ENCODE measurements at places on chromosomes 5 and 9.

DNA sequence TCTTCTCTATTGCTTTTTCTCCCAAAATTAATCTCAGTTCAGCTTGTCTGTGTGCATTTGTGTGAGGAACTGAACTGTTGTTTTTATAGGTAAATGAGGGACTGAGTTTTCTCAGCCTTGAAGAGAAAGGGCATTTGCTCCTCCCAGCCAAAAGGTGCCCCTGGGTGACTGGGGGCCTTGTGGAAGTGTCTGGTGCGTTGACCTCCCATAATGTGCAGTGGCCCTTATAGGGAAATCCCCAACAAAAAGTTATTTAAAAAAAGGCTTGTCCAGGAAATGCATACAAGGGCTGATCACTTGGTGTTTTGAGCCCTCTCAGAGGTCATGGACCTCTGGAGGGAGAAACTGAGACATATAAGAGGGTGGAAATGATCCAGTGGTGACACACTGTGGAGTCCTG is 239.7 kb upstream of the KLF9 start:
- no peak for DNase-seq
- no peaks in the 10 kb centered on the region for H3K27me3 ChIP-seq
- H3K4me1 ChIP-seq = no peaks in the 10 kb centered on the region
- no peak overlapping the region for H3K27ac ChIP-seq
- no peak overlapping the region for H3K4me3 ChIP-seq
- H3K36me3 ChIP-seq = no peaks in the 10 kb centered on the region

GRCh38 chr9:104094534-104095015 is 466 bp downstream of the SMC2 start:
- no peaks in the 10 kb centered on the region for H3K27me3 ChIP-seq
- H3K4me1 ChIP-seq = peaks cover 16% of the 10 kb centered on the region
- peak overlapping the region; percentile 72 for H3K4me3 ChIP-seq
- no peak for DNase-seq

GRCh38 chr5:150411245-150411979 is 1.3 kb downstream of the CD74 start:
- no peaks in the 10 kb centered on the region for H3K27me3 ChIP-seq
- H3K36me3 ChIP-seq = peaks cover 11% of the 10 kb centered on the region
- peak; percentile 65 for DNase-seq
- H3K27ac ChIP-seq = peak overlapping the region; percentile 96

DNA sequence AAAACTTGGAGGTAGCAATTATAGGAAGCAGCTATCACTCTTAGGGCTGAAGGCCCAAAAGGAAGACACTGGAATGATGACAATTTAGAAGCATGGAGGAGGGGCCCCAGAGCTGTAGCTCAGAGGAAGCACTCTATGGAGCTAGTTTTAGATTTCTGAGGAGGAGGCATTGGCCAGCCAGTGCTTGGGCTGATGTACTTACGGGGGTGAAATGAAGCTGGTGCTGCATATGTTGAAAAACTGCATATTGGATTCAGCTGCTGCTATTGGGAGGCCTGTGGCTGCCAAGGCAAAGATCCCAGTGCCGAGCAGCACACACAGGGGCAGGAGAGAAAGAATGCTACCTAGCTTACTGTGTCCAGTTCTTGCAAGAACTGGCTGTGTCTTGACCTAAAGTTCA is 53.9 kb upstream of the HMHB1 start:
- H3K4me3 ChIP-seq = no peak overlapping the region
- no peak for DNase-seq
- H3K36me3 ChIP-seq = no peaks in the 10 kb centered on the region
- H3K27me3 ChIP-seq = no peaks in the 10 kb centered on the region
- no peak overlapping the region for H3K27ac ChIP-seq

DNA sequence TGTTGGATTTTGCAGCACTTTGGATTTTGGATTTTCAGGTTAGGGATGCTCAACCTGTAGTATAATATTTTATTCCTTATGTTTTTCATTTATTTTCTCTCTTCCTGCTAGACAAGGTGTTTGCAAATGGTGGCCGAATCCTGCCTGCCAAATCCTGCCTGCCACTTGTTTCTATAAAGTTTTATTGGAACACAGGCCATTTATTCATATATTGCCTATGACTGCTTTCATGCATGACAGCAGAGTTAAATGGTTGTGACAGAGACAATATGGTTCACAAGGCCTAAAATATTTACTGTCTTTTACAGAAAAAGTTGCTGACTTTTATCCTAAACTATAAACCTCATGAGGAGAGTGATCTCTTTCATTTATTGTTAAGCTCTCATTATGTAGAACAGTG is 72.7 kb downstream of the DENND4C start:
- no peaks in the 10 kb centered on the region for H3K4me1 ChIP-seq
- no peak for DNase-seq
- peaks cover 5% of the 10 kb centered on the region for H3K36me3 ChIP-seq
- no peaks in the 10 kb centered on the region for H3K27me3 ChIP-seq

DNA sequence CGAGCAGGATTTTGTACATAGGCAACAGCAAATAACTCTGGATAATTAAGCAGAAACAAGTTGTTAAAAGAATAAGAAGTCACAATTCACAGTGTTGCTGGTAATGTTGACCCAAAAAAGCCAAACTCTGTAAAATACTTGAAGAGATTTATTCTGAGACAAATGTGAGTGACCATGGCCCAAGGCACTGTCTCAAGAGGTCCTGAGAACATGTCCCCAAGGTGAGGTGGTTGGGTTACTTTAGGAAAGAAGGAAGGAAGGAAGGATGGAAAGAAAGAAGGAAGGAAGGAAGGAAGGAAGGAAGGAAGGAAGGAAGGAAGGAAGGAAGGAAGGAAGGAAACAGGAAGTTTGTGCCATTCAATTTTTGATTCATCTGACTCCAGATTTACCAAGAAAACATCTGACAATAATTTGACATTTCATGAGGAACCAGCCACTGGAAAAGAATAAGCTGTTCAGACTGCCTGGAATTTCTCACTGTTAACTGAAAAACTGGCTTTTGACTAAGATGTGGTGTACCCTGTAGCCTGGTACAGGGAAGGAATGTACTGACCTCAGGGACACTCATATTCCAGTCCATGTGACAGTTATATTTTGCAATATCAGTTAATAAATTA is 295.9 kb upstream of the TNC start:
- no peak overlapping the region for H3K4me3 ChIP-seq
- H3K27ac ChIP-seq = no peak overlapping the region
- DNase-seq = no peak
- H3K36me3 ChIP-seq = no peaks in the 10 kb centered on the region
- H3K27me3 ChIP-seq = no peaks in the 10 kb centered on the region

- no peaks in the 10 kb centered on the region for H3K27me3 ChIP-seq
- H3K4me3 ChIP-seq = no peak overlapping the region
- no peaks in the 10 kb centered on the region for H3K36me3 ChIP-seq
- no peaks in the 10 kb centered on the region for H3K4me1 ChIP-seq
Measured at GRCh38 chr5:117246424-117246823, 671.8 kb upstream of the SEMA6A start.

GRCh38 chr5:72377910-72378638 is 57.9 kb downstream of the PTCD2 start:
- H3K4me3 ChIP-seq = no peak overlapping the region
- H3K27me3 ChIP-seq = peaks cover 5% of the 10 kb centered on the region
- no peak for DNase-seq
- no peaks in the 10 kb centered on the region for H3K4me1 ChIP-seq

GRCh38 chr5:76565009-76565408 is 58.2 kb downstream of the F2RL2 start:
- peaks cover 15% of the 10 kb centered on the region for H3K36me3 ChIP-seq
- H3K4me1 ChIP-seq = no peaks in the 10 kb centered on the region
- H3K27me3 ChIP-seq = no peaks in the 10 kb centered on the region
- no peak overlapping the region for H3K4me3 ChIP-seq
- no peak overlapping the region for H3K27ac ChIP-seq
- no peak for DNase-seq

DNA sequence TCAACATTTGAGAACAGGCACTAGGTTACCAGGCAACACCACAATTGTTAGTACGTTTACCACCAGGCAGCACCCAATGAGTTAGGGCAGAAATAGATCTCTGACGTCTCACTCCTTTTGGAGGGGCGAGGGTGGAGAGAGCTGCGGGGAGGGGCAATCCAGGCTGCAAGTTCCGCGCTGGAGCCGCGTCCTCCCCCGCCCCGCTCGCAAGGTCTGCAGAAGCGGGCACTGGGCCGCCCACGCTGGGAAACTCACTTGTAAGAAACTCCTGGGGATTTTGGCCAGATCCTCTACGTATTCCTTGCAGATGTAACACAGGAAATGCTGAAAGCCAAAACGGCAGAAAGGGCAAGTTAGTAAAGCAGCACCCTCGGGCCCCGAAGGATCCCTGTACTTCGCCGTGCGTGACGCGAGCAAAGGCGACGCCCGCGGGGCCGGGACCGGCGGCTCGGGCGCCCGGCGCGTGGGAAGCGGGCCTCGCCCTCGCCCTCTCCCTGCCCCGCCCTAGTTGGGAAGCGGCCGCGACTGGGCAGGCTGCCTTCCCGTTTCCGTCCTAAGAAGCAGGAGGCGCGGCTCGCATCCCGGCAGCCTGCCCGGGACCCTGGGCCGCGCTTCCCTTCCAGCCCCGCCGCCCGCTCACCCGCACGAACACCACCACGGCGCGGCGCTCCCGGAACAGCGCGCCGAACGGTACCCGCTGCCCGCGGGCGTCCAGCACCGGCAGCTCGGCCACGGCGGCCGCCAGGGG is 493 bp downstream of the PRXL2C start:
- DNase-seq = peak; percentile 74
- H3K27ac ChIP-seq = peak overlapping the region; percentile 85
- peaks cover 4% of the 10 kb centered on the region for H3K36me3 ChIP-seq
- H3K4me1 ChIP-seq = peaks cover 8% of the 10 kb centered on the region
- peak overlapping the region; percentile 61 for H3K4me3 ChIP-seq
- no peaks in the 10 kb centered on the region for H3K27me3 ChIP-seq

DNA sequence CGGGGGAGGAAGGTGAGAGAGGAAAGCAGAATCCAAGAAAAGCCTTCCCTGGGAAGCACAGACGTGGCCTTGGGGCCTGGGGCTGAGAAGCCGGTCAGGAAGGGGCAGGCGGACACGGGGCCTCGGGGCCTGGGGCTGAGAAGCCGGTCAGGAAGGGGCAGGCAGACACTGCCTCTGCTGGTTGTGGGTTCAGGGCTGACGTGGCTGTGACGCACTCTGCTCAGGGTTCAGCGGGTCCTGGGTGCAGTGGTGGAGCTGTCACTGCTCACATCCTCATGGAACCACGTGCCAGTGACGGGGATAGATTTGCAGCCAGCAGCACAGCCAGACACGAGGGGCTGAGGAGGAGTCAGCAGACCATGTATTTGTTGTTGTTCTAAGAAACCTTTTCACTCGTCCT is 12.8 kb downstream of the PAEP start:
- H3K4me3 ChIP-seq = no peak overlapping the region
- H3K27me3 ChIP-seq = no peaks in the 10 kb centered on the region
- no peak overlapping the region for H3K27ac ChIP-seq
- no peak for DNase-seq
- no peaks in the 10 kb centered on the region for H3K4me1 ChIP-seq

GRCh38 chr5:180832638-180833068 is 28.4 kb downstream of the ZFP62 start:
- H3K4me3 ChIP-seq = peak overlapping the region; percentile 93
- DNase-seq = no peak
- H3K4me1 ChIP-seq = peaks cover 50% of the 10 kb centered on the region
- peaks cover 33% of the 10 kb centered on the region for H3K36me3 ChIP-seq

- no peak overlapping the region for H3K4me3 ChIP-seq
- H3K27me3 ChIP-seq = no peaks in the 10 kb centered on the region
- DNase-seq = no peak
- H3K27ac ChIP-seq = no peak overlapping the region
Measured at GRCh38 chr5:145220481-145220880, 614.7 kb downstream of the PRELID2 start.

DNA sequence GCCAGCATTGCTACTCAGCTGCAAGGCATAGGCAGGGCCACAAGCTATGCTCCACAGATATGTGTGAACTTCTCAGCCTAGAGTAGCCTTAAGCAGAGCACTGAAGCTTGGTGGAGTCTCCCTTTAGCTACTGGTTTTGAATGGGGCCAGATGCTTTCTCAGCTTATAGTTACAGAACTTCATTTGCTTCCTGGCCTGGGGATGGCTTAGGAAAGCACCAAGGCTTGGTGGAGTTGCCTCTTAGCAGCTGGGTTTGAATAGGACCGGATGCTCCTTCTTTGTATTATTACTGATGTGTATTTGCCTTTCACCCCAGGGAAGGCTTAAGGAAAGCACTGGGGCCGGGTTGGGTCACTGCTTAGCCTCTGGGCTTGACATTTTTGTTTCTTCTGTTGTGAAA is 497.8 kb upstream of the SEMA6A start:
- H3K4me1 ChIP-seq = no peaks in the 10 kb centered on the region
- no peak overlapping the region for H3K4me3 ChIP-seq
- no peak for DNase-seq
- no peak overlapping the region for H3K27ac ChIP-seq

- no peaks in the 10 kb centered on the region for H3K36me3 ChIP-seq
- H3K27ac ChIP-seq = no peak overlapping the region
- H3K4me1 ChIP-seq = no peaks in the 10 kb centered on the region
Measured at GRCh38 chr5:171152382-171152781, 156.7 kb upstream of the TLX3 start.

DNA sequence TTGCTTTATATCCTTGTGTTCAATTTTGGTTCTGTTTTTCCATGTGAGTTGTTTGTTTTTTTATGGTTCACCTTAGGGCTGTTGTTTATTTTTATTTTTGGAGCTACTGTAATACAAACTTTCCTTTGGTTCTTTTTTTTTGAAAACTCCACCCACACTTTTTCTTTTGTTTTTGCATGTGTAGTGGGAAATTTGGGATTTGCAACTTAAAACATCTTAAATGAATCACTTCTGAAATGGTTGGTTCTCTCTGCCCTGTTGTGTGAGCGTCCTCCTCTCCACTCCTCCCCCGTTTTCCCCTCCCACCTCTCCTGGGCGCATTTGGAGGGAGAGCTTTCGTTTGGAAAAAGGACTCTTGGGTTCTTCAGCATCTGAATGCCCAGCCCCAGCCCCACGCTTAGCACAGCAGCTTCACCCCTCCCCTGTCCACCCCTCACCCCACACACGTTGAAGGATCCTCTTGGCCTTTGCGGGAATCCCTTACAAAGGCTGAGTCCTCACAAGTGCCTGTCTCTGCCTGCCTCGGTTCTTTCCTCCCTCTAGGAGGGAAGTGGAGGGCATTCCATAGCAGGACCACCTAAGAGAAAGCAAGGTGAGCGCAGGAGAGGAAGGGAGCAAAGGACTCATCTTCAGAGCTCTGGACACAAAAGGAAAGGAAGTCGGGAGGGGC is 67.2 kb downstream of the DMRT1 start:
- H3K4me3 ChIP-seq = no peak overlapping the region
- no peaks in the 10 kb centered on the region for H3K4me1 ChIP-seq
- H3K27me3 ChIP-seq = no peaks in the 10 kb centered on the region
- DNase-seq = no peak

DNA sequence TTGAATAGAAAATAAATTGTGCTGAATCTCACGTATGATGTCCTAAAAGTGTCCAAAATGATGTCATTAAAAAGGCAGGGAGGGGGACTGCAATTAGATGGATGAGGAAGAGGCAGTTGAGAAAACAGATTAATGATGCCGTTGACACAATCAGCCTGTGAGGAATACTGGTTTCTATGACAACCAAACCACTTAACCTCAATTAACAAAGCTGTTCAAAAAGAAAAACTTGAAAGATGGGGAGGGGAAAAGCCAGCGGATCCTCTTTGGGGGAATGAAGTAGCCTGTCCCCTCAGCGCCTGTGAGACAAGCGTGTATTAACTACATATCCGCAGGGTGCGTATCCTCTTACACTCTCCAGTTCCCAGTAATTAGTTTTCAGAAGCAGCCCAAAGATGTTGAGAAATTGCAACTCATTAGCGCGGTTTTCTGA is 160.7 kb downstream of the TTC39B start:
- no peaks in the 10 kb centered on the region for H3K36me3 ChIP-seq
- no peaks in the 10 kb centered on the region for H3K27me3 ChIP-seq
- peaks cover 4% of the 10 kb centered on the region for H3K4me1 ChIP-seq
- H3K4me3 ChIP-seq = no peak overlapping the region
- H3K27ac ChIP-seq = no peak overlapping the region
- DNase-seq = no peak

GRCh38 chr5:128099944-128100343 is 16.4 kb downstream of the SLC12A2 start:
- H3K27ac ChIP-seq = no peak overlapping the region
- H3K4me1 ChIP-seq = no peaks in the 10 kb centered on the region
- H3K27me3 ChIP-seq = no peaks in the 10 kb centered on the region
